ENCODE measurements at places on chromosomes 12 and 14. TPM values are rescaled to one million over a fixed set of nuclear protein-coding genes. Genes with fewer than 3 reads are reported as not detected.
A peak's percentile ranks its signal among the peaks of the same experiment; 100 is the strongest.

KITLG gene
- total RNA-seq = 11.1 TPM

ARL6IP4 gene
- total RNA-seq = 158 TPM

C14orf132 gene
- 1.5 TPM for total RNA-seq

CLEC2B gene
- total RNA-seq = 6.8 TPM

COA8 gene
- 49.3 TPM for total RNA-seq

GNS gene
- total RNA-seq = 101 TPM

CCDC177 gene
- total RNA-seq = not detected

DNA sequence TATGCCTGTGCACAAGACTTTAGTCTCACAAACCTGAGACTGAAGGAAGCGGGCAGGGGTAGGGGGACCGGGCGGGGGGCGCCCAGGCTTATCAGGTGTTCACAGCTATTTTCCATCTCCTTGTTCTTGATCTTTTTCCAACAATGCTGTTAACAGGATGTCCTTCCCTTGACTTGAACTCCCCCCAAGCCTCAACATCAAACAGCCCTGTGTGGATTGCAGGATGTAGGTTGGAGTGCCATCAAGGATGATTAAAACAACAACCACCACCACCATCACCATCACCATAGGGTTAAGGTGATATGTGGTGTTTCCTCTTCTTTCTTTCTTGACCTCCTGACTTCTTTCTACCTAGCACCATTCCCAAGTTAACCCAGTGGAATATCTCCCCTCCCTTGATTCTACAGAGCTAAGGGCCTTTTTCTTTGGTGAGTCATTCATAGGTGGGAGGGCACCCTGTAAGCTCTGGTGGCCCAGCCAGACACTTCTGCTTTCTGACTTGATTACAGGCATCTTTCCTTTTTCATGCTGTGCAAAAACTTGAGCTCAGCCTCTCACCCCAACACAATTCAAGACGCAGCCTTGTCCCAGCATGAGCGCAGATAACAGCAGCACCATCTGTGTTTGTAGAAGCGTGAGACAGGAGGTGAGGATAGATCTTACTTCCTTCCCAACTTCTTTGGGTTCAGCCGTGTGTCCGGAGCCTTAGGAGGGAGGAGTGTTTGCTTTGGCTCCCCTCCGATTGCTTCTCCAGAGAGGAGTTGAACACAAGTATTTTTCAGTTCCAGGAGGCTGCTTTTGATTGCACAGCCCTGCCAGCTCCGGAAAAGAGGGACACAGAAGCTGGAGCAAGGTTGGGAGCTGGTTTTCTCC, 26.8 kb downstream of the FLVCR2 start:
- DNase-seq = no peak

- no peak for DNase-seq
Observed at GRCh38 chr14:89775151-89775550, 179.4 kb downstream of the EFCAB11 start.

DNA sequence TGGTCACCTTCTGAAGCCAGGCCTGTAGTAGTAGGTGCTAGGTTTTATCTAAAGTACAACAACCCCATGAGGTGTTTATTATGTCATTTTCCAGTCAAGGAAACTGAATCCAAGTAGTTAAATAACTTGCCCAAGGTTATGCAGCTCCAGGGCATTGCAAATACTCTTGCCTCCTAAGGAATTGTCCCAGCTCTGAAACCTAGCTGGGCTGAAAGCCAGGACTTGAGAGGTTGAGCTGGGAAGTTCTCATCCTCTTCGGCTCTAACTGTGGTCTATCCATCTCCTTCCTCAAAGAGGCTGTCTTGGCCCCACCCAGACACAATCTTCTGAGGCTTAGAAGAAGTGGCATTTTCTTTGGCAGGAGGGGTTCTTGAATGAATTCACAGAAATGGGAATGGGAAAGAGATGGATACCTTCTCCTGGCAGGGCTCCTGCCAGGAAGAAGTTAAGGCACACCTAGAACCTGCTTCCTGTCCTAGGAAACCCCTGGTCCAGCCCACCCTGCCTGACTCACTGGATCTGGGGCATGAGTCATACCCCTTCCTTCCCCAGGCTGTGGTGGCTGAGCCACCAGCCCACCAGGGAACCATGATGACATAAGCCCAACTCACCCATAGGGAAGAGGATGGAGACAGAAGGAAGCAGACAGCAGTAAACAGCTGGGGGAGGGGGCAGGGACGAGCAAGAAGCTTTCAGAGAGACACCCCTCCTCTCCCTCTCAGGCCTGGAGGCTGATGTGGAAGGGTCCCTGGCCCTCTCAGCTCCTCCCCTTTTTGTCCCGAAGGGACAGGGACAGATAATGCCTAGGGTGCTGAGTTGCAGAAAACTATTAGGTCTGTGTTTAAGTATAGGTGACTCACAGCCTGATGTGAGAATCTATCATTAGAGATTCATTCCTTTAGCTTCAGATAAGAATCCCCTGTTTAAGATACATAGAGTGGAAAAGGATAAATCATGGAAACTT, 2.1 kb upstream of the PLEK2 start:
- DNase-seq = no peak

DNA sequence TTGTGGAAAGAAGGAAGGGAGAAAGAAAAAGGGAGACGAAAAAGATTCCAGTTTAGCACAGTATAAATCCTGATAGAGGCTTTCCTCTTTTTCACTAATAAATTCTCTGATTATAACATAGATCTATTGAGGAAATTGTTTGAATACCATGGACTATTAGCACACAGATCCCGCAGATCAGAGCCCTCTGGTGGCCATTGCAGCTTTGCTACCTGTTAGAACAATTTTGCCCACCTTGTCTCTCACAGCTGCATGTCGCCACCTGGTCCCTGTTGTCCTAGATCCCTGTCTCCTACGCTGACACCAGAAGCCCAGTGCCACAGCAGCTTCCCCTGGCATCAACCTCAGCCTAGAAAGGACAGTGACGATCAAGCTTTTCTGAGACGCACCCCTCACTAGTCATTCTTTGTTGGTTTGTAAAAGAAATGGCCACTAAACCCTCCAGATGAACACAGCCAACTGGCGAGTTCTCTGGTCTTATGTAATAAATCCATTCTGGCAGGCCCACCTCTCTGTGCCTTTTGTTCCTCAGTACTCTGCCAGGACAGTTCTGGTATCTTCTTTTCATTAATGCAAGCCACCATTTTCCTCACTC, 9.9 kb downstream of the GPHB5 start:
- no peak for DNase-seq

DNA sequence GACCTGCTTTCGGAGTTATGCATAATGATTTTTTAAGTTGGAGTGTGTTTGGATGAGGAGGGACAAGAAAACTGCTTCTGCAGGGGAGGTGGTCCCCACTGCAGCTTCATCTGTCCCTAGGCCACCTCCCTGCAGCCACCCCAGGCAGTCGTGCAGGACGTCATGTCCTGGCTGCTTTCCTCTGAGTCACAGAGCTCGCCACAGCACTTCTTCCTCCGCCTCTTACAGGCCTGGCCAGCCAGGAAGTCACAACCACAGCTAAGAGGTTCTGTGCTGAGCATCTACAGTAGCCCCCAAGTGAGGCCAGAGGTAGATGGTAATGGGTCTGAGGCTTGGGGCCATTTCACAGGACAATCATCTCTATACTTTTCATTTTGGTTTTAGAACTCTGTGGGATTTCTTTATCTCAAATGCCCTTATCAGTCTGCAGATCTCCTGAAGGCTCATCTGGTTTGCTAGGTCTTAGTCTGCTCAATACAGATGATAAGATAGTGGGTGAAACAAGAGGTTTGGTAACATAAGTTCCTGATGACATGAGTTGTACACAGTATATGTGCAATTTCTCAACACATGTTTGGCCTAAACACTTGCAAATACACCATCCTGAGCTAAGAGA, 106.4 kb downstream of the ARF6 start:
- DNase-seq = peak; percentile 89

DNA sequence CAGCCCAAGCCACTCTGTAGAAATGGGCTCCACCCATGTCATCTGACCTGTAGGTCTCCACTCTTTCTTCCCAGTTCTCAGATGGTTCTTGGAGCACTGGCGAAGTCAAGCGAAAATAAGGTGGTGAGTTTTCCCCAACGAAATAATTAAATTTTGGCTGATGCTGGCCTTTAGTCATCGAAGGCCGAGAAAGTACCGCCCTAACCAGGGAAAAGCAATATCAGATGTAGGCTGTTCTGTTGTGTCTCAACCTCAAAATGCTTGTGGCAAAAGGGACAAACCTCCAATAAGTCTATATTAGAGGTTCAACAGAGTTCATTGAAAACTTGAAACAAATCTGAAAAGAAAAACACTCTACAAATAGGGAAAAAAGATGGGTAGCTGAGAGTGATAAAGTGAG, 48.6 kb upstream of the BCAT1 start:
- no peak for DNase-seq

DNA sequence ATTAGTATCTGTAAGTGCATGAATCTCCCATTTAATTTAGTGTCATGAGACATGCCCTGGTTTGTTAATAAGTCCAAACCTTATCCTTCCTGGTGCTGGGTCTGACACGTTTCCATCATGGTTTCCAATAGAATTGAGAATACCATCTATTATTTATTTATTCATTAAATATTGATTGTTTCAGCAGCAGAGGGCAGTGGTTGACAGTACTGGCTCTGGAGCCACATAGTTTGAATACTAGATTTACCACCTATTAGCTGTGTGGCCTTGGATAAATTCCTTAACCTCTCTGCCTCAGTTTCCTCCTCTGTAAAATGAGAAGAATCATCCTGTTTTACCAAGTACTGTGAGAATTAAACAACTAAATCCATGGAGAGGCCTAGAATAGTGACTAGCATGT, 941 bp upstream of the STAB2 start:
- DNase-seq = no peak

DNA sequence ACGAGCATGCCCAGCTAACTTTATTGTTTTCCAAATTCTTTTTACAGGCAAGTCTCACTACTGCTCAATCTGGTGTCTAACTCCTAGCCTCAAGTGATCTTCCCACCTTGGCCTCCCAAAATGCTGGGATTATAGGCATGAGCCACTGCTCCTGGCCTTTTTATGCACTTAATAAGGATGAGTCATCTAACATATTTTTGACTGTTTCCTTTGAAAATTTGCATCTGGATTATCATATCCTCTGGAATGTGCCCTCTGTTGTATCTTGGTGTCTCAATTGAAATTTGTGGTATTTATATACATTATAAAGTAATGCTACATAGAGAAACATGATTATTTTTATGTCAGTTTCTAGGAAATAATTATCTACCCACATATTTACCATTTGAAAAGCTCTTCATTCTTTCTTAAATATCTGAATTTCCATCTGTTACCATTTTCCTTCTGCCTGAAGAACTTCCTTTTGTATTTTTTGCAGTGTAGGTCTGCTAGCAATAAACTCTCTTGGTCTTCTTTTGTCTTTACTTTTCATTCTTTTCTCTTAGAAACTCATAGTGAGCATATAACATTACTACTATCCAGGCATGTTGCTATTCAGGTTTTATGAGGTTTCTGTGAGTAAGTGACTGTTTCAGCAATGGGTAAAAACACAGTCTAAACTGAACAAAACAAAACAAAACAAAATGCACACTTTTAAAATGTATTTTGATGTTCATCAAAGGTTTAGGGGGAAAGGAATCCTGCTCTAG, 52.8 kb upstream of the CNOT2 start:
- no peak for DNase-seq

DNA sequence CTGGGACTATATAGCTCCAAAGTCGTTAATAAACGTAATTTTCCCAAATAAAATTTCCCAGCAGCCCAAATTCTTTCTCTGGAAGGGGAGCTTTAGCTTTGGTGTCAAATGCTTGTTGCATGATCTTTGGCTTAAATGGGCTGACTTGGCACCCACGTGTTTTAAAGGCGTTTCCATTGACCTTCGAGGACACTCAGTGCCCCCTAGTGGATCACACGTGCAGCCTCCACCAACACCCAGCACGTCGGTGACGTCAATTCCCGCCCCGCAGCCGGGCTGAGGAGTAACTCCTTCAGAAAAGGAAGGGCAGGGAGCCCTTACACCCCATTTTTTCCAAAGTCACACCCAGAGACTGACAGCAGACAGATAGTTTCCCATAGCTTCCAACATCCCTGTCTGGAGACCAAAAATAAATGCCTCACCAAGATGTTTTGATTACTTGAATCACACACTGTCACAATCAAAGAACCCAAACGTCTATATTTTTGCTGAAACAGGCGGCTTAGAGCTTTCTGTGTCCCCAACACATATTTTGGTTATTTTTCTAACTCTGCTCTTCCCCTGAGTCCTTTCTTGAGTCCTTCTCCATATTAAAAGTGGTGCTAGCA, 707.9 kb downstream of the AACS start:
- DNase-seq = peak; percentile 63

- DNase-seq = no peak
Observed at GRCh38 chr12:4954621-4955354, 45.1 kb downstream of the KCNA1 start.

DNA sequence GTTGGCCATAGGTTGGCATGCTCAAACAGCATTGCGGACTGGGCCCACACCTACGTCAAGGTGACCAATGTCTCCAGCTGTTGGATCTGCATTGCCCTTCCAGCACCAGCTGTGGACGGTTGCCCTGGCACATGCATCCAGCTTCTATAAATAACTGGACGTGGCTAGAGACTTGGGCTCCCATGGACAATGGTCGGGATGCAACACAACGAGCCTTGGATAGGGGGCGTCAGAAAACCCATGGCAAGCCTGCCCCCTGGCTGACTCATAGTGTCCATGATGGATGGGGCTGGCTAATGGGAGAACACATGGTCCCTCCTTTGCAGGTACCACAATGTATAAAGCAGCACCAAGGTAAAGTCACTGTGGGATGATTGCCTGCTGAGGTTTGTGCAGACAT, 331.6 kb upstream of the FAR2 start:
- DNase-seq = peak; percentile 51

GRCh38 chr14:103374121-103374520, 11.1 kb upstream of the MARK3 start:
- no peak for DNase-seq

- no peak for DNase-seq
Observed at GRCh38 chr12:52354200-52354599, 13.1 kb downstream of the KRT85 start.

DNA sequence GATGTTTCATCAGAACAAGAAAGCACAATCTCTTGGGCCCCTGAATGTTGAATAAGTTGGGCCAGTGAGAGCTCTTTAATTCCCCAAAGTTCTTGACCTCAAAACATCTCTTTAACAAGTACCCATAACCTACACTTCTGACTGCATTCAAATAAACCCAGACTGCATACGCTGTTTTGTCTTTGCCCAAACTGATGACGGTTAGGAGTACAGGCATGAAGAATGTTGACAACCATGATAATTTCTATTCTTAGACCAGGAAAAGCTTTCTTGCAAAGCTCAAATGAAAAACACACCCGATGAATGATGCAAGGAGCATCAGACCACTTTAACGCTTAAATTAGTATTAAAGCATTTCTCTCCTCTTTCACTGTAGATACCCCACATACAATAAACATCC, 11.7 kb upstream of the RAB3IP start:
- DNase-seq = no peak

DNA sequence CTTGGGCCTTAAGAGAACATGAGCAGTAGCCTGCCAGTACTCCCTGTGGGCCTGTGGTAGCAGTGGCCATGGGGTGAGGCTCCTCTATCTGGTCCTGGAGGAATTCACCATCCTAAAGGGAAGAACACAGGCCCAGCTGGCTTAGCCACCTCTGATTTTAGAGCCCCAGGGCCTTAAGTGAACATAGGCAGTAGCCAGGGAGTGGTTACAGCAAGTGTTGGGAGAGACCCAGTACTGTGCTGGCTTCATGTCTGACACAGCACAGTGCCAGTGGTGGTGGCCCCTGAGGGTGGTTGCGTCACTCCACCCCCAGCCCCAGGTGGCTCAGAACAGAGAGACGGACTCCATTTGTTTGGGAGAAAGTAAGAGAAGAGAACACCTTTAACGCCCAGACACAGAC, 105.1 kb downstream of the TXNDC16 start:
- no peak for DNase-seq

GRCh38 chr12:57604454-57604991, at the start of gene DTX3:
TSS of gene DTX3 (plus strand) at chr12:57604824. CDS start at chr12:57606518, 1,694 bp downstream.
- no peak for DNase-seq

Measured in Right ventricle myocardium inferior (tissue), 1 donor.